ENCODE measurements at places on chromosomes 12 and 14. TPM values are rescaled to one million over a fixed set of nuclear protein-coding genes. Genes with fewer than 3 reads are reported as not detected.

The ENDOU gene
- 0.28 TPM for polyA plus RNA-seq

- peak; percentile 68 for DNase-seq
Measured at GRCh38 chr14:99966912-99967311, 98.3 kb upstream of the EVL start.

The TRMT61A gene
- polyA plus RNA-seq, result 11.9 TPM

GRCh38 chr12:121214855-121215745, 5.2 kb downstream of the P2RX4 start:
- DNase-seq, result peak; percentile 61

The C3AR1 gene
- 2.9 TPM for polyA plus RNA-seq

GRCh38 chr12:108173892-108174291, 44.8 kb downstream of the WSCD2 start:
- DNase-seq, result no peak

GRCh38 chr14:100409003-100409360, 85.8 kb downstream of the SLC25A47 start:
- peak; percentile 52 for DNase-seq

The GPR84 gene
- not detected for polyA plus RNA-seq

The ANO2 gene
- polyA plus RNA-seq, result 0.34 TPM

The PROX2 gene
- not detected for polyA plus RNA-seq

DNA sequence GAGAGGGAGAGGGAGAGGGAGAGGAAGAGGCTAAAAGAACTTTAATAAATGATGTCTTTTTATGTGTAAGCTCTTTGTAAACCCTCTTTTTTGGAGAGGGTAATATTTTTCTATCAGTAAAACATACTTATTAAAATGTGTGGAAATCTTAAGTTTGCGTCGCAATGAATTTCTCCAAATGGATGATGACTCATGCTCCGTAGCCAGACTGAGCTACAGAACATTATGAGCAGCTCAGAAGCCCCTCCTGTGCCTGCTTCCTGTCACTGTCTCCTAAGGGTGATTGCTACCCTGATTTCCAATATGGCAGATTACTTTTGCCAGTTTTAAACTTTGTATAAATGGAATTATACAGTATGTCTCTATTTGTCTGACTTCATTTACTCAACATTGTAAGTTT, 13.0 kb upstream of the PYGL start:
- no peak for DNase-seq

GRCh38 chr12:89575374-89575773, 49.5 kb upstream of the POC1B start:
- DNase-seq, result no peak

The ST8SIA1 gene
- 2.8 TPM for polyA plus RNA-seq

The TTC9 gene
- 2.6 TPM for polyA plus RNA-seq

DNA sequence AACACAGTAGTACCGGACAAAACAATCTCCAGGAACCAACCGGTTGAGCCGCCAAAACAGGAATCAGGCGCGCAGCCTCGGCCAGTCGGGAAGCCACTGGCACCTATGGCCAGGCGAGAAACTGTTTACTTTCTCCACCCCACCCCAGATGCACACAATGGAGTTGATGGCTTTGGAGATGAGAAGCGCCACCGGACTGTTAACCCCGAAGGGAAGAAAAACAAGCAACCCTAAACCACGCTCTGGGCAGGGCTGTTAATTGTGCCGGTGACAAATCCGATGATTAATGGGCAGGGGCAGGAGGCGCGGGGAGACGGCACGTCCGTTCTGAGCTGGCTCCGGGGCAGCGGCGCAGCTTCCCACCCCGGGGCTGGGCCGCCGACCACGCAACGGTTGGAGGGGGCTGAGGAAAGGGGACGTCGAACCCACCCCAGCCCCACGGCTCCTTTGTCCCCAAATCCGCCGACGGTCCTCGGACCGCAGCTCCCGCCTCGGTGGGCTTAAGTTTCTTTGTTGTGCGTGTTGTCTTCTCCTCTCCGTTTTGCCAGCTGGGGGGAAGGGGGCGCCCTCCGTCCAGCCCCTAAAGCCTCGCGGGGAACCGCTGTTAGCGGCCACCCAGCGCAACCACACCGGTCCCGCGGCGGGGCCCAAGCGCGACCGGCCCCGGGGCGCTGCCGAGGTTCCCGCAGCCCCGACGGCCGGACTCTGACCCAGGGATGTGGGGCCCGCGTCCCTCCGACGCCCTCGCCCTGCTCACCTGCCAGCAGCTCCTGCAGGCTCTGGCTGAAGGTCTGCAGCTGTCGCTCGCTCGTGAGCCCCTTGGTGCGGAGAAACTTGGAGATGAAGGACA, 790 bp downstream of the BTG1 start:
- DNase-seq, result peak; percentile 88

The GPRC5A gene
- polyA plus RNA-seq, result 6.3 TPM

The SYNE3 gene
- polyA plus RNA-seq, result 0.54 TPM

DNA sequence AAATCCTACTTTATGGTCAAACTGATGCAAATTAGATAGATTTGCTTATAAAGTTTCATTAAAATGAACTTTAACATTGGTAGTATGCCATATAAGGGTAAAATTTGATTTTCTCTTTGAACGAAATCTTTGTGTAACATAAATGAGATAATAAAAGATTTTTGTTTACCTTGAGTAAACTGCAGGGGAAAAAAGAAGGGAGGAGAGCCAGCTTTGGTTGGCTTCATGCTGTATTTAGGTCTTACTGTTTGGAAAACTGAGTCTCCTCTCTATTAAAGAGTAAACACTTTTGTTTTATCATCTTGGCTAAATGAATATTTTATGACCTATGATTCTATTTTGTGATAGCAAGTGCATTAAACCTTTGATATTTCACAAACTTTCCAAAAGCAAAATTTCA, 267.6 kb downstream of the IPO8 start:
- no peak for DNase-seq

DNA sequence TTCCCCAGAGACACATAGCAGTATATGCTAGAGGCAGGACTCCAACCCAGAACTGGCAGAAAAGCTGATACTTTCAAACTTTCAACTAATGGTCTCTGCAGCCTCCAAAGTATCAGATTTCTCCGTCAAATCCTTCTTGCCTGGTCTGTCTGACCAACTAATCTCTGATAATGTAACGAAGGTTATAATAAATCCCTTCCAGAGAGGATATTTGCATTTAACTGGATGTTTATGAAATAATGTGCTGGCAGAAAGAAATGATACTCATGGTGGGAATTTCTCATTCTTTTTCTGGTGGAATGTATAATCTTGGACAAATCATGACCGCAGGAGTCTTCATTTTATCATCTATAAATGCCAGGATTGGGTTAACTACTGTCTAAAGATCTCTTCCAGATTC, 860.3 kb downstream of the DIO2 start:
- DNase-seq, result no peak

- DNase-seq, result no peak
Measured at GRCh38 chr14:105363847-105364708, 34.3 kb upstream of the TEX22 start.

The TROAP gene
- 1.5 TPM for polyA plus RNA-seq

GRCh38 chr12:89309815-89310214, 42.5 kb downstream of the DUSP6 start:
- DNase-seq, result no peak
